ENCODE measurements at places on chromosomes 2 and 18. TPM values are rescaled to one million over a fixed set of nuclear protein-coding genes. Genes with fewer than 3 reads are reported as not detected.

CDK5R2 gene
- 11.6 TPM for total RNA-seq

DUSP19 gene
- 9.8 TPM for total RNA-seq

C1GALT1C1L gene
- not detected for total RNA-seq

NCKAP1 gene
- 163 TPM for total RNA-seq

SRSF7 gene
- 86.5 TPM for total RNA-seq

HADHB gene
- total RNA-seq, result 33.7 TPM

SH2D6 gene
- 0.74 TPM for total RNA-seq

SSB gene
- total RNA-seq, result 73.5 TPM

MEP1B gene
- under 0.01 TPM for total RNA-seq

EMX1 gene
- 11.1 TPM for total RNA-seq

Measured in temporal lobe (tissue), 4 donors.